Suprapubic skin (tissue), 4 donors: ENCODE measurements at places on chromosomes 7 and 10.

GRCh38 chr7:47304727-47305719 lies 276.9 kb downstream of the TNS3 start:
- H3K27ac ChIP-seq, result no peak overlapping the region
- H3K4me1 ChIP-seq, result peaks cover 4% of the 10 kb centered on the region
- H3K27me3 ChIP-seq, result no peaks in the 10 kb centered on the region
- DNase-seq, result no peak
- H3K4me3 ChIP-seq, result no peak overlapping the region
- peaks cover 26% of the 10 kb centered on the region for H3K36me3 ChIP-seq

DNA sequence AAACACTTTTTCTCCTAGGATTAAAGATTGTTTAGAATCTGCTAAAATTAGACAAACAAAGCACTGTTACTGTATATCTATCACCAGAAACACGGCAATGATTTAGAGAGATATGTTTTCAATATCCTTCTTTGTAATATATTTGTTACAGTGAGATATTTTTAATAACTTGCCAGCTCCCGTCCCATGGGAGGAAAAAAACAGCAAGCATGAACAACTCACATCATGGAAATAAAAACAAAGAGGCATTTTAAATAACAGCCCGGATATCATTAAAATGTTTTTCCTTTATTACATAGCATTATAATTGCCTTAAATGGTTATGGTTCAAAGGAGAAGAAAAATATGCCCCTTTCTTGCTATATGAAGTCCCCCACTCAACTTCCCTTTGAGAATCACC lies 272.1 kb downstream of the BMPER start:
- no peaks in the 10 kb centered on the region for H3K27me3 ChIP-seq
- no peak overlapping the region for H3K4me3 ChIP-seq
- no peak for DNase-seq

DNA sequence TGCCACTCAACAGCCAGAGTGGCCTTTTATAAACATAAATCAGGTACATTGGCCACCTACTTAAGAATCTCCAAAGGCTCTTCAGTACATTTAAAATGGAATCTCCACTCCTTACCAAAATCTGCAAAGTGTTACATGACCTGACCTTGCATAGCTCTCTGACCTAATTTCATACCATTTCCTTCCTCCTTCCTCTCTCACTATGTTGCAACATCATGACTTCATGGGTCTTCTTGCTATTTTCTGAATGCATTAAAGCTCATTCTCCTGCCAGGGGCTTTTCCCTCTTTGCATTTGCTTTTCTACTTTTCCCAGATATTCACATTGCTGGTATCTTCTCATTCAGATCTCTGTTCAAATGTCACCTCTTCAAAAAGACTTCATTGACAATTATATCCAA lies 22.1 kb upstream of the PPP1R17 start:
- H3K4me3 ChIP-seq, result no peak overlapping the region
- no peaks in the 10 kb centered on the region for H3K4me1 ChIP-seq
- no peaks in the 10 kb centered on the region for H3K36me3 ChIP-seq

DNA sequence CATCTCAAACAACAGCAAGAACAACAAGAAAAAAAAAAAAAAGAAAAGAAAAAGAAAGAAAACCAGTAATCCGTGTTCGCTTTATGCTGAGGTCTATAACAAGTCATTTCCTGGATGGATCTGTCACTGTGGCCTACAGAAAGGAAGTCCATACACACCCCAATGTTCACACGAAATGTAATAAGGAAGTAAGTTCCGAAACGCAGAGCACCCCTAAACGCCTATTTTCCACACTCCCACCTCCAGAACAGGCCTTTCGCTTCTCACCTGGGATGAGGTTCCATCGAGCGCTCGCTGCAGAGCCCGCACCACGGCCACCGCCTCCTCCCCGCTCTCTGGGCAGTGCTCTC lies 735 bp downstream of the ZNF394 start:
- peak overlapping the region; percentile 94 for H3K4me3 ChIP-seq
- peak overlapping the region; percentile 98 for H3K27ac ChIP-seq
- H3K36me3 ChIP-seq, result peaks cover 26% of the 10 kb centered on the region
- H3K4me1 ChIP-seq, result peaks cover 26% of the 10 kb centered on the region

DNA sequence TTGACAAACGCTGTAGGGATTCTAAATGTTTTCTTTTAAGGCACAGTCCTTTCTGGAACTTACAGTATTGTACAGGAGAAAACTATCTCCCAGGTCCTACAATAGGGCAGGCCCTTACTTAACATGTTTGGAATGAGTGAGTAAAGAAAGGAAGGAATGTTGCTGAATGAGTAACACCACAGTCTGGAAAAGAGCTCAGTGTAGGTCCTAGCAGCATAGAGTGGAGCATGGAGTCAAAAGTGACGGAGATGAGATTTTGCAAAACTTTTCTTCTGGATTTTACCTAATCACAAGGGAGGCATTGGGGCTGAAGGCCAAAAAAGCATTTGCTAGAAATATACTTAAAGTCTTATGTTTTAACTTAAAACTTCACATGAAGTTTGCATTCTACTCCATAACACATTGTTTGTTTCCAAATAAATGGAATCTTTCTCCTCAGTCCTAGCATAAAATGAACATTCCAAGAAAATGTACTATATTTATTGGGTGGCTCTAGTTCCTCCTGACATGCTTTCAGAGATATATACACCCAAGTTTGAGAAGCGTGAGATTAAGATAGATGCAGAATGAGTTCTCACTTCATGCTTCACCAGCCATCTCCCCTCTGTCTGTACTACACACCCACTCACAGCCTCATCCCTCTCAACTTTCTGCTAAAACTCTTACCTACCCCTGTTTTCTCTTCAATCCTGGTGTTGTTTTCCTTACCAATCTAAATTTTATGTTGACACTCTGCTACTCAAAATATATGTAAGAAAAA lies 20.2 kb upstream of the ADD3 start:
- H3K27me3 ChIP-seq, result no peaks in the 10 kb centered on the region
- no peak overlapping the region for H3K4me3 ChIP-seq
- H3K4me1 ChIP-seq, result peaks cover 5% of the 10 kb centered on the region
- H3K27ac ChIP-seq, result peak overlapping the region; percentile 16
- DNase-seq, result no peak
- no peaks in the 10 kb centered on the region for H3K36me3 ChIP-seq

- H3K27ac ChIP-seq, result no peak overlapping the region
- no peak overlapping the region for H3K4me3 ChIP-seq
- peaks cover 10% of the 10 kb centered on the region for H3K27me3 ChIP-seq
Observed at GRCh38 chr7:300048-300447, 10.1 kb downstream of the FOXL3 start.

DNA sequence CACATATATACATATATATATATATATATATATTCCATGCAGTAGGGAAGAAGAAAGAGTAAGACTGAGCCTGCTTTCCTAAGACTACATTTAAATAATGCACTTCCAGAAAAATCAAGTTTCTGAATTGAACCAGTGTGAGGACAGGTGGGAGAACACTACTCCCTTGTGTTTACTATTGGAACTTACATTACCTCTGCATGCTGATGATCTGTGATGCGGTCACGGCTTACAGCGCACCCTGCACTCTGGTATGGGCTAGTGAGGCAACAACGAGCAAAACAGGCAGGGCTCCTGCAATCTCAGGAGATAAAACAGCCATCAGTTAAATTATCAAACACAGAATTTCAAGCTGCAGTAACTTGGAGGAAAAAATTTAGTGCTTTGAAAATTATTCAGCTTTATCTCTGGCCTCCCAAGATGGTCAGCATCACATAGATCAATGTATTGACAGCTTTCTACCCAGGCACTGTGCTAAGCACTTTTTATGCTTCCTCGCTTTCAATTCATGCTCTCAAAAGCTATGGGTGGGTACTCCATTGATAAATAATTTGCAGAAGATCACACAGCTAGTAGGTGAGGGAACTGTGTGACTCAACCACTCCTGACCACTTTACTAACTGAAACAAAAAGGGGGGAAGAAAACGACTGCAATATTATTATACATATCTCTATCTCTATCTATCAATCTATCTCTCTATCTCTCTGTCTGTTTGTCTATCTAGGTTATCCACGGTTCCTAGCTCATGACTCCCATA lies 20.5 kb upstream of the SLC16A12 start:
- DNase-seq, result no peak
- no peak overlapping the region for H3K4me3 ChIP-seq
- H3K4me1 ChIP-seq, result peaks cover 11% of the 10 kb centered on the region
- no peak overlapping the region for H3K27ac ChIP-seq
- no peaks in the 10 kb centered on the region for H3K27me3 ChIP-seq
- no peaks in the 10 kb centered on the region for H3K36me3 ChIP-seq

- H3K4me1 ChIP-seq, result no peaks in the 10 kb centered on the region
- no peak overlapping the region for H3K27ac ChIP-seq
- no peak for DNase-seq
Observed at GRCh38 chr7:42642699-42643098, 269.2 kb downstream of the C7orf25 start.

DNA sequence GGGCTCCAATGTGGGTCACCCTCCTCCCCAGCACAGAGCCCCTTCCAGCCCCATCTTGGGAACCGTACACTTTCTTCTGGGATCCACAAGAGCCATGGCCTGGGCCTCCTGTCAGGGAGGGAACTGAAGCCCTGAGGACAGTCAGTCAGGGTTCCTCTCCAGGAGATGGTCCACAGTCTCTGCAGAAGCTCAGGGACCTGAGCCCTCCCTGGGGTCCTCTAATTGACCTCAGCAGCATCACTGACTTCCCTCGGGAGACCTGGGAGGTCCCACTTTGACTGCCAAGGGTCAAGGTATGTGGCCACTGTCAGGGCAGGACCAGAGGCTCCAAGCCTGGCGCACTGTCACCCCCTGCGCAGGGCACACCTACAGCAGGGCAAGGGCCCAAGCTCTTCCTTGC lies 32.3 kb downstream of the NOD1 start:
- no peak for DNase-seq
- H3K27me3 ChIP-seq, result no peaks in the 10 kb centered on the region
- no peak overlapping the region for H3K4me3 ChIP-seq
- H3K4me1 ChIP-seq, result no peaks in the 10 kb centered on the region
- no peak overlapping the region for H3K27ac ChIP-seq
- H3K36me3 ChIP-seq, result peaks cover 46% of the 10 kb centered on the region

GRCh38 chr7:44338600-44338999 lies 13.2 kb upstream of the CAMK2B start:
- no peak overlapping the region for H3K4me3 ChIP-seq
- no peaks in the 10 kb centered on the region for H3K36me3 ChIP-seq
- DNase-seq, result no peak

- peaks cover 47% of the 10 kb centered on the region for H3K4me1 ChIP-seq
- no peaks in the 10 kb centered on the region for H3K27me3 ChIP-seq
- H3K4me3 ChIP-seq, result peak overlapping the region; percentile 91
- H3K27ac ChIP-seq, result peak overlapping the region; percentile 91
Observed at GRCh38 chr7:73521636-73522104, 423 bp downstream of the BAZ1B start.

DNA sequence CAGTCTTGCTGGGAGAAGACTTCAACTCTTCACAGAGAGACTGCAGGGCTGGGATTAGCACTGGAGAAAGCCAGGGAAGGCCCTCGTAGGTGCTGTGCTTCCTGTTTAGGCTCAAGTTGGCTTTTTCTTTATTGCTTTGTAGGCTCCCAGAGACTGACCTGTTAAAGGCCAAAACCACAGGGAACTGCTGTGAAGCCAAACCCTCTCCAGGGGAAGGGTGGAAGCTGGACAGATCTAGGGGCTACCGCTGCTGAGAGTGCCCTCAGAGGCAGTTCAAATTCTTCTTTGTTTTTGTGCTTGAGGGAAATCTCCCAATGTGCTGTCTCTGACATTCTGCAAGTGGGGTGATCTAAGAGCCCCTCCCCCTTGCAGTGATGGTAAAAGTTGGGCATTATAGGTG lies 198.4 kb downstream of the CNTNAP2 start:
- H3K27me3 ChIP-seq, result no peaks in the 10 kb centered on the region
- no peak overlapping the region for H3K4me3 ChIP-seq
- DNase-seq, result no peak
- H3K27ac ChIP-seq, result no peak overlapping the region
- H3K36me3 ChIP-seq, result no peaks in the 10 kb centered on the region
- no peaks in the 10 kb centered on the region for H3K4me1 ChIP-seq

GRCh38 chr10:48516911-48517310 lies 88.0 kb downstream of the ARHGAP22 start:
- H3K36me3 ChIP-seq, result no peaks in the 10 kb centered on the region
- peaks cover 15% of the 10 kb centered on the region for H3K27me3 ChIP-seq
- H3K4me1 ChIP-seq, result no peaks in the 10 kb centered on the region
- no peak overlapping the region for H3K4me3 ChIP-seq

- H3K4me1 ChIP-seq, result no peaks in the 10 kb centered on the region
- DNase-seq, result no peak
- H3K36me3 ChIP-seq, result no peaks in the 10 kb centered on the region
Observed at GRCh38 chr7:39540320-39540719, 25.9 kb upstream of the YAE1 start.

DNA sequence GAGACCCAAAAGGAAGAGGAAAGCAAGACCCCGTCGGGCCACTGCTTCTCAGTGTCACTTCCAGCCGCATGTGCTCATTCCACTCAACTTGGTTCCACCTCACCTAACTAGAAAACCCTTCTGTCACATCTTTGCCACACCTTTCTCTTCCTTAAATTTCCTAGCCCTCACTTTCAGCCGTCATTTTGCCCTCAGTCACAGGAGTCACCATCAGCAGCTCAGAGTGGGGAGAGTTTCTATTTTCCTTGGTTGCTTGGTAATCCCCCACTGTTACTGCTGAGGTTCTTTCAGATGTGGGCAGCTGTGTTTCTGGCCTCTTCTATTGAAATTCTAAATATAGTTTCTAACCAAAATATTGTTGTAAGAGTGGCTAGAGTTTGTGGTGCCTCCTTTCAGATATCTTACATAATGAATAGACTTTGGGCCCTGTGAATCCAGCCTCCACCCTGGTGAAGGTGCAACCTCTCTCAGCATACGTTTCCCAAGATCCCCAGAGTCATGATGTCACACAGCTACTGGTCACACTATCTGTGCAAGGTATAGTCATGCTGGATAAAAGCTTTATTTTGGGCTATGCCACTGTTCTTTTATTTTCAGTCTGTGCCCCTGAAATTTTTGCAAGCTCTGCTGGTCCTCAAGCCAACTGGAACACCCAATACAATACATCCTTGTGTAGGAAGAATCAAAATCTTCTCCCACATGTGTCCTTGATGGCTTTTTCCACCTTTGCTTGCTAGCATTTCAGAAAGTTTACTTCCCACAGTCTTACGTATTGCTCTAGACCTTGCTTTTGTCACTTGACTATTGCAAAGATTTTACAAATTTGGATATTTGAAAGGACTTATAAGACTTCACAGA lies 9.2 kb downstream of the AGBL3 start:
- H3K27ac ChIP-seq, result no peak overlapping the region
- H3K4me1 ChIP-seq, result no peaks in the 10 kb centered on the region
- H3K27me3 ChIP-seq, result no peaks in the 10 kb centered on the region
- no peak for DNase-seq
